Activated CD4-positive, alpha-beta T cell treated with anti-CD3 and anti-CD28 coated beads for 24 hours (primary cell): ENCODE measurements at places on chromosomes 13 and 19.
A peak's percentile ranks its signal among the peaks of the same experiment; 100 is the strongest.

DNA sequence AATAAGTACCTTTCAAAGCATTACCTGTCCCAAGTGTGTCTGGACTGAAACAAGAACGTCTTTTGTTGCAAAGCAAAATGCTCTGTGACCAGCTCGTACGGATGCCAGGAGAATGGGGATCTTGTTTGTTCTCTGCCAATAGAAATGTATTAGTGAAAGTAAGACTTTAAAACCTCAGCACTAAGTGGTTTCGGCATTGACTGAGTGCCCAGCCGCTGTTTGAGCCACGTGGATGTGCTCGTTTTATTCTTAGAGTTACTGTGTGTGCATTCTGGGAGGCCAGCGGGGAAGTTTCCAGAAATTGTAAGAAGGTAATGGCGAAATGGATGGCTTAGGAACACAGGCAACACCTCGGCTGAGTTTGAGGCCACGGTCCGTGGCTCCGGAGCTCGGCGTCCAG is 117.1 kb upstream of the USP29 start:
- DNase-seq = no peak

DNA sequence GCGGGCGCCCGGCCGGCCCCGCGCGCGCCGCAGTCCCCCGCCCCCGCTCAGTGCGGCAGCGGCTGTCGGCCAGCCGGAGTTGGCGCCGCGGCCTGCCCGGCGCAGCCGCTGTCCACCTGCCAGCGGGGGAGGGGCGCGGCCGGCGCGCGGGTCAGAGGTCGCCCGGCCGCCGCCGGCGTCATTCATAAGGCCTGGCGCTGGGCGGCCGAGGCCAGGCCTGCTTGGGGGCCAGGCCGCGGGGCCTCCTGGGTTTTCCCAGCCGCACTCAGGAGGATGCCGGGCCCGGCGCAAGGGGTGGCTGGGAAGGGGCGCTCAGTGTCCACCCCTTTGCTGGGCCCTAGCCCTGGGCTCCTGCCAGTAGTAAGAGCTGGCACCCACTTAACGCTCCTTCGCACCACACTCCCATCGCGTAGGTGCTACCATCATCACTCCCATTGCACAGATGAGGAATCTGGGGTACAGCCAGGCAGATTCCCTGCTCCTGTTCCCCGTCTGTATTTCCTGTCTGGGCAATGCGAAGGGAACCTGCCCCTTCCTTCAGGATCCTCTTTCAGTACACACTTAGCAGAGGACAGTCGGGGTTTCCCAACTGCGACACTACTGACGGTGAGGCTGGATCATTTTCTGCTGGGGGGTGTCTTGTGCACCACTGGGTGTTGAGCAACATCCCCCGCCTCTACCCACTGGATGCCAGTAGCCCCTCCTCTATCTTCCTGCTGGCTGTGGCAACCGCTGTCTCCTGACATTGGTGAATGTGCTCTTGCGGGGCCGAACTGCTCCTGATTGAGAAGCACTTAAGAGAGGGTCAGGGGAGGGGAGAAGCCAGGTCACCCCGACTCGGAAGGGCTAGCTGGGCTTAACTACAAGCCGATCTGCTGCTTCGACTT is 846 bp upstream of the PRKACA start:
- no peak for DNase-seq

GRCh38 chr13:97279913-97280312 is 57.8 kb downstream of the MBNL2 start:
- DNase-seq = no peak

GRCh38 chr13:52811841-52812240 is 36.6 kb downstream of the PCDH8 start:
- DNase-seq = no peak

DNA sequence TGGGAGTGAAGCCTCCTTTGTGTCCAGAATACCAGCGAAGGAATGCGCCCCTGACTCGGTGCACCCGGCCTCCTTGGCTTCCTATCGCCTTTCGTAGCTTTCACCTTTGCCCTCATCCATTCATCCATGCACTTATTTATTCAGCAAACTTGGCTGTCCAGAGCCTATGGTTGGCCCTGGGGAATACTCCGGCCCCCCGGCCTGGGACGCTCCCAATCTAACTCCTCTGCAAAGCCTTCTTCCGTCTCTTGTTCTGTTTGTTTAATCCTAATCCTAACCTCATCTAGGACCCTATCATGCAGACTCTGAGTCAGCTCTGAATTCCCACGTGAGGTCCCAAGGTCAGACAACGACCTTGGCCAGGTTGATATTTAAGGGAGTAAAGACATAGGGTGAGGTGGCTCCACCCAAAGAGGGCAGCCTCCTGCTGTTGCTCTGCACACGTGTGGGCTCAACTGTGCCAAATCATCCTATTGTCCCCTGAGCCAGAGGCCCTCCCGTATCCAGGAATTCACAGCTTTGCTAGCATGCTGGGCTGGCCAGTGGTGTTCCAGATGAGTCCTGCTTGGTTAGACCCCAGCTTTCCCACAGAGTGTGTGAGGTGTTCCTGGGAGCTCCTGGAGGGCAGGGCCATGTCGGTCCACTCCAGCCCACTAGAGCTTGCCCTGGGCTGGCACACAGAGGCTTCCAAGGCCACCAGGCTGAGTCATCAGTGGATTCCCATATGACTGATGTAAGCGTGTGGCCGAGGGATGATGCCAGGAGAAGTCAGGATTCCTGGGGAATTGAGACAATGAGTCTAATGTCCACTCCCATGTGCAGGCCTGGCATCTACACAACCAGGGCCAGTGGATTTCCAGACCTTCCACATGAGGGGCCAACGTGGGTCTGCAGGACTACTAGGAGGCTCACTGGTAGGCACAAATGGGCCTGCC is 6.5 kb upstream of the CCNE1 start:
- DNase-seq = no peak

DNA sequence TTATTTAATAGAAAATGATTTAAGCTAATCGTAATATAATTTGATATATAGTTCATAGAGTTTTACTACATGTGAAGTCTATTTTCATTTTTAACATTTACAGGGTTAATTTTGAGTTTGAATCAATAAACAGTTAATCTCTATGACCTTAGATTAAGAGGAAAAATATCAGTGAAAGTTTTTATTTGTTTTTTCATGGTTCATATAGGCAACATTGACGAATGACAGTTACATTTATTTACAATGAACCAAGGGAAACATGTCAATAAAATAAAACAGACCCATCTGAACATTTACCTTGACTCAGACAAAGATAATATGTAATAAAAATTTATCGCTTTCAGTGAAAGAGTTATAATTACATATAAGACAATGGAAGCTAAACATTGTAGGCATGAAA is 346.6 kb upstream of the SLITRK5 start:
- DNase-seq = no peak

DNA sequence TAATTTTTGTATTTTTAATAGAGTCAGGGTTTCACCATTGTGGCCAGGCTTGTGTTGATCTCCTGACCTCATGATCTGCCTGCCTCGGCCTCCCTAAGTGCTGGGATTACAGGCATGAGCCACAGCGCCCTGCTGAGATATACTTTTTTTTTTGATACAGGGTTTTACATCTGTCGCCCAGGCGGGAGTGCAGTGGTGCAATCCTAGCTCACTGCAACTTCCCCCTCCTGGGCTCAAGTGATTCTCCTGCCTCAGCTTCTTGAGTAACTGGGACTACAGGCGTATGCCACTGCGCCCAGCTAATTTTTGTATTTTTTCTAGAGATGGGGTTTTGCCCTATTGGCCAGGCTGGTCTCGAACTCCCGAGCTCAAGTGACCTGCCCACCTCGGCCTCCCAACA is 2.0 kb downstream of the COLGALT1 start:
- DNase-seq = no peak

DNA sequence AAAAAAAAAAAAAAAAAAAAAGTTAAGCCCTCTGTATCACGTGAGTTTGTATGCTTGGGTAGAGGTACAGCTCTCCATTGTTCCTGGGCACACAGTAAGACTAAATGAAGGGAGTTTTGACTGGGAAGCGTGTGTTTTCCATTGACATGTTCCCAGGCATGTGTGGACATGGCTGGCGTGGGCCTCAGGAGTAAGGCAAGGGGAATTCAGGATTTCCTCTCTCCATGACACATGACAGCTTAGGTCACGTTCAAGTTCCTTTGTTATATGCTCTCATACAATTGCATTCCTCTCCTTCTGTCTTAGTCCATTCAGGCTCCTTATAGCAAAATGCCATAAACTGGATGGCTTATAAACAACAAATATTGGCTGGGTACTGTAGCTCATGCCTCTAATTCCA is 17.1 kb upstream of the MAP3K10 start:
- DNase-seq = no peak

GRCh38 chr13:51235186-51235585 is 13.0 kb downstream of the FAM124A start:
- no peak for DNase-seq

DNA sequence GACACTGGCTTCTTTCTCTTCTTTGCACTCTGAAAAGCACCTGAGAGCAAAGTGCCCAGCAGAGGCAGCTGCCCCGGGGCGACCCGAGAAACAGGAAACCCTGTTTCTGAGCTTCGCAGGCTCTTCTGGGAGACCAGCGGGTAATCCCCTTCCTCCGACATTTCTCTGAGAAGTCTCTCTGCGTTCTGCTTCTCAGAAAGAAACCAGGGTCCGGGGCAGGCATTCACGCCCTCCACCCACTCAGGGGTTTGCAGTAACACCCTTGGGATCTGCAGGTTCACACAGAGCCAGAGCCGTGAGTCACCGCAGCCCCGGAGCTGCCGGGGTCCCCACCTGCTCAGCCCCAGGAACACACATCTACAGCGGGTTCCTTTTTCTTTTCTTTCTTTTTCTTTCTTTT is 86.0 kb downstream of the GADD45B start:
- peak; percentile 40 for DNase-seq

GRCh38 chr19:17153996-17154395 is 61.2 kb upstream of the USE1 start:
- no peak for DNase-seq

DNA sequence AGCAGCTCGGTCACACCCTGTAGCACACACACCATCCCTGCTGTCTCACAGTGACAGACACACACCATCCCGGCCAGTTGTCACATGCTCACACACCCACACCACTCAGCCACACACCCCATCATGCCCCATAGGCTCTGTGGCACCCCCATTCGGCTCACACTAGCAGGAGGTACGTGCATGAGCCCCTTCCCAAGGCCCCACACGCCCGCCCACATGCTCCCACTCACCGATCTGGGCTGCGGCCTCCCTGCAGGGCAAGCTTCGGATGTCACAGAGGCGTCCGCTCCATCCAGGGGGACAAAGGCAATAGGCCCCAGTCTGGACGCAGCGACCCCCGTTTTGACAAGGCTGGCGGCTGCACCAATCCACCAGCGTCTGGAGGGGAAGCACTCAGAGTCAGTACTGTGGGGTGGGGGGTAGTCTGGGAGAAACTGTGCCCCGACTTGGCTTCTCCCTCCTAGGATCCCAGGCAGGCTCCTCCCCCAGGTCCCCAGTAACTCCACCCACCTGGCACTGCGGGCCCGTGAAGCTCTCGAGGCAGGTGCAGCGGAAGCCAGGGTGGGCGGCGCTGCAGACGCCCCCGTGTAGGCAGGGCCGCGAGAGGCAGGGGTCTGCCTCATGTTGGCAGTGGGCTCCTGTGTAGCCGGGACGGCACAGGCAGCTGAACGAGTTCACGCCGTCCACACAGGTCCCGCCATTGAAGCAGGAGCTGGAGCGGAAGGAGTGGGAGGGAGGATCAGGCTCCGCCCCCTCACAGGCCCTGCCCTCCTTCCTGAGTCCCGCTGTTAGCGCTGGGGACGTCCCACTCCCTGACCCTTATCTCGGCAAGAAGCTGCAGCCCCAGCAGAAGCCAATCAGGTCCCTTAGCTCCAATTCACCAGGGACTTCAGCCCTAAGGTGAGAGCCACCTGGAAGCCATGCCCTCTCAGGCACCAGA is 20.1 kb downstream of the NOTCH3 start:
- no peak for DNase-seq

GRCh38 chr13:83546476-83546875 is 335.8 kb downstream of the SLITRK1 start:
- DNase-seq = no peak

DNA sequence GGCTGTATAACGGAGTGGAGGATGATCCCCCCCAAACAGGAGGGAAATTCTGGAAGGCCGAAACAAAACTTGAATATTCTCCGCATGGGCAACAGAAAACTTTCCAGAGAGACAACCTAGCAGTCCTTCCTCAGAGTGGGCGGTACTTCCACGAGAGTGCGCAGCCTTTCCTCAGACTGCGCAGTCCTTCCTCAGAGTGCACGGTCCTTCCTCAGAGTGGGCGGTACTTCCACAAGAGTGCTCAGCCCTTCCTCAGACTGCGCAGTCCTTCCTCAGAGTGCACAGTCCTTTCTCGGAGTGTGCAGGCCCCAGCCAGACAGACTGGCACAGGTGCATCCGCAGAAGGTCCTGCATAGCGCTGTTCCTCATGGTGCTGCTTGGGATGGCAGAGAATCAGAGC is 12.7 kb upstream of the GALP start:
- no peak for DNase-seq

- DNase-seq = no peak
Measured at GRCh38 chr13:23321535-23322241, 111.8 kb downstream of the SACS start.

DNA sequence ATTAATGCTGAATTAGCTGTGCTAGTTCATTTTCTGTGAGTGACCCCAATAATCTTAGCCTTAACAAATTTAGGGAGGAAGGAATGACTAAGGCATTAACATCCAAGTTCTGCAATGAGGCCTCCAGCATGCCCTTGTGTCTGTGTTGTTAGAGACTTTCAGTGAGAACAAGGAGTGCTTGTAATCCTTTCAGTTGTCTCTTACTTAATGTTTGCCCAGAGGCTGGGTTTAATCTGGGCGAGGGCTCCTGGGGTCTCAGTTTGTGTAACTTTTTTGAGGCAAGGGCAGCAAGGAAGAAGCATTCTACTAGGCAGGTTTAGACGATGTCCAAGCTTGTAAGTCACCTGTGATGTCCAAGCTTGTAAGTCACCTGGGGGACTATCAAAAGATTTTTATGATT is 24.3 kb downstream of the CCNA1 start:
- no peak for DNase-seq

GRCh38 chr13:112435973-112436372 is 59.8 kb downstream of the SPACA7 start:
- DNase-seq = no peak

DNA sequence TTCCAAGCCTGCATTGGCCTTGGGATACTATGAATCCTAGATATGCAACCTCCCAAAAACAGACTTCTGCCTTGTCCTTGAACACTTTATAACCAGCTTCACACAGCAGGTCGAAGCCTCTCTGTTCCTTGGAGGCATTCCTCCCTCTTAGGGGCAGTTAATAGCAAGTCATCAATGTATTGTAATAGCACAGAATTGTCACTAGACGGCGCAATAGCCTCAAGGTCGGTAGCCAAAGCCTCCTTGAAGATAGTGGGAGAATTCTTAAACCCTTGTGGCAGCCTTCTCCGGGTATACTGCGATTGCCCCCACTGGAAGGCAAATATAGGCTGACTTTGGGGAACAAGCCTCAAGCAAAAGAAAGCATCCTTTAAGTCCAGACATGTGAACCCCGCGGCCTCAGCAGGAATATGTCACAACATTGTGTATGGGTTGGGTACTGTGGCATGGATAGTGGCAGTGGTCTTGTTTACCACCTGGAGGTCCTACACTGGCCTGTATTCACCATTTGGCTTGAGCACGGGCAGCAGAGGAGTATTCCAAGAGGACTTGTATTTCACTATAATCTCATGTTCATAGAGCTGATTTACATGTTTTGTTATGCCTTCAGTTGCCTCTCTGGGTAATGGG is 61.1 kb downstream of the ZNF431 start:
- no peak for DNase-seq

GRCh38 chr19:30555075-30555790 is 183.0 kb downstream of the ZNF536 start:
- DNase-seq = no peak
